ENCODE measurements at places on chromosomes 11 and 22. TPM values are rescaled to one million over a fixed set of nuclear protein-coding genes. Genes with fewer than 3 reads are reported as not detected.

Gene MYOD1
- not detected for total RNA-seq

Gene KDM4E
- not detected for total RNA-seq

Gene UBE2L3
- total RNA-seq = 79.7 TPM

Gene CHRDL2
- 0.33 TPM for total RNA-seq

Gene PLAAT4
- 3.5 TPM for total RNA-seq

Gene CREB3L1
- 3.3 TPM for total RNA-seq

Gene PRMT3
- 22.0 TPM for total RNA-seq

Gene TMPRSS13
- 0.50 TPM for total RNA-seq

All from H9 (cell line).